Astrocyte (in vitro differentiated cells and primary cell): ENCODE measurements at places on chromosomes 2 and 18. TPM values are rescaled to one million over a fixed set of nuclear protein-coding genes. Genes with fewer than 3 reads are reported as not detected.

The FBXO36 gene
- total RNA-seq: 1.9 and 2.8 TPM in 2 replicates

DNA sequence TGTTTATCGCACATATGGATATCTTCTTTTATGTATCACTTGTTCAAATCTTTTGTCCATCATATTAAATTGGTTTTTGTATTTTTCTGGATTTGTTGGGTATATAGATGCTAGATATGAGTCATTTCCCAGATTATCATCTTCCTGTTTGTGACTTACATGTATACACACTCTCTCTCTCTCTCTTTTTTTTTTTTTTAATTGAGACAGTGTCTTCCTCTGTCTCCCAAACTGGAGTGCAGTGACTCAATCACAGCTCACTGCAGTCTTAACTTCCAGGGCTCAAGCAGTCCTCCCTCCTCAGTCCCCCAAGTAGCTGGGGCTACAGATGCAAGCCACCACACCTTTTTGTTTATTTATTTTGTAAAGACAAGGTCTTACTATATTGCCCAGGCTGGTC, 43.8 kb downstream of the XIRP2 start:
- H3K27me3 ChIP-seq: no peaks in the 10 kb centered on the region
- H3K27ac ChIP-seq: no peak overlapping the region
- no peaks in the 10 kb centered on the region for H3K4me1 ChIP-seq
- no peak for DNase-seq
- no peak overlapping the region for H3K4me3 ChIP-seq

DNA sequence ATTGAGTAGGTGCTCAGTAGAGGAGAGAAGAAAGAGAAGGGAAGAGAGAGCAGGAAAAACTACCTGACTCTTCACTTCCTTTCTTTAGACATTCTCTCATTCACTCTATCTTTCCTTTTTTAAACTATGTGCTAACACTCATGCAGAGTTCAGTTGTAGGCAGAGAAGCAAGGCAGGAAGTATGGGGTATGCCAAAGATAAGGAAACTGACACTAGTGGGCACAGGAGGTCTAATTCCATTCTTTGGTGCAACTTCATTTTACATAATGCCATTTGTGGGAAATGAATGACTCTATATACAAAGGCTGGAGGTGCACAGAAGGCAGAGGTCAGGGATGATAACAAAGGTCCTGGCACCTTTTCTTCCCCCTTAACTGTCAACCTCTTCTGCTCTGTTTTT, 35.1 kb upstream of the ACVR1 start:
- no peaks in the 10 kb centered on the region for H3K4me1 ChIP-seq
- H3K36me3 ChIP-seq: no peaks in the 10 kb centered on the region
- no peak overlapping the region for H3K27ac ChIP-seq
- no peak for DNase-seq
- no peak overlapping the region for H3K4me3 ChIP-seq

DNA sequence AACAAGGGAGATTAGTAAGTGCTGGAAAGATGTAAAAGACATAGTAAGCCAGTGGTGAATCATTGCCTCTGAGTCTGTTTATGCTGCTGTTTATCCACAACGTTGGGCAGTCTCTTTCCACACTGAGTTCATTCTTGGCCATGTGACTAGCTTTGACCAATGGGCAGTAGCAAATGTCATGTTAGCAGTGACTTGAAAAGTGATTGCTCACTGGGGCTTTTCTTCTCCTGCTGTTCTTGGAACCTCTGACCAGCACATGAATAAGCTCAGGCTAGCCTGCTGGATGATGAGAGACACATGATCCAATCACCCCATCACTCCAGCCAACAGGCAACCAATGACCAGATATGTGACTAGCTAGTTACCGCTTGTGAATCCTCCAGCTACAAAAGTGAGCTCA, 360.4 kb downstream of the SLC4A3 start:
- H3K4me1 ChIP-seq: no peaks in the 10 kb centered on the region
- H3K27me3 ChIP-seq: no peaks in the 10 kb centered on the region
- H3K4me3 ChIP-seq: no peak overlapping the region
- peak overlapping the region; percentile 38 for H3K27ac ChIP-seq
- H3K36me3 ChIP-seq: no peaks in the 10 kb centered on the region

DNA sequence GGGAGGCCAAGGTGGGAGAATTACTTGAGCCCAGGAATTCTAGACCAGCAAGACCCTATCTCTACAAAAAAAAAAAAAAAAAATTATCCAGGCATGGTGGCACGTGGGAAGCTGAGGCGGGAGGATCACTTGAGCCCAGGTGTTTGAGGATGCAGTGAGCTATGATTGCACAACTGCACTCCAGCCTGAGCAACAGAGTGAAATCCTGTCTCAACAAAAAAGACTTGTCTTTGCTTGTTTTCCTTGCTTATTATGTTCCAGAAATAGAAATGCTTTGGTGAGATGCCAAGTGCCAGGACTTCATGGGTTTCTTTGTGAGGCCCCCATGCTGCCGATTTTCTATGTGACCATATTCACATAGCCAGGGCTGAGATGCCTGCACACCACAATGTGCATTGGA, 9.0 kb downstream of the DCDC2C start:
- H3K36me3 ChIP-seq: no peaks in the 10 kb centered on the region
- H3K4me1 ChIP-seq: no peaks in the 10 kb centered on the region
- H3K27me3 ChIP-seq: peaks cover 2% of the 10 kb centered on the region
- H3K27ac ChIP-seq: no peak overlapping the region
- no peak for DNase-seq

- H3K4me1 ChIP-seq: peaks cover 7% of the 10 kb centered on the region
- no peaks in the 10 kb centered on the region for H3K36me3 ChIP-seq
- no peak overlapping the region for H3K27ac ChIP-seq
- H3K4me3 ChIP-seq: no peak overlapping the region
- H3K27me3 ChIP-seq: peaks cover 19% of the 10 kb centered on the region
- DNase-seq: no peak
Observed at GRCh38 chr2:27296481-27296880, 11.8 kb downstream of the UCN start.

DNA sequence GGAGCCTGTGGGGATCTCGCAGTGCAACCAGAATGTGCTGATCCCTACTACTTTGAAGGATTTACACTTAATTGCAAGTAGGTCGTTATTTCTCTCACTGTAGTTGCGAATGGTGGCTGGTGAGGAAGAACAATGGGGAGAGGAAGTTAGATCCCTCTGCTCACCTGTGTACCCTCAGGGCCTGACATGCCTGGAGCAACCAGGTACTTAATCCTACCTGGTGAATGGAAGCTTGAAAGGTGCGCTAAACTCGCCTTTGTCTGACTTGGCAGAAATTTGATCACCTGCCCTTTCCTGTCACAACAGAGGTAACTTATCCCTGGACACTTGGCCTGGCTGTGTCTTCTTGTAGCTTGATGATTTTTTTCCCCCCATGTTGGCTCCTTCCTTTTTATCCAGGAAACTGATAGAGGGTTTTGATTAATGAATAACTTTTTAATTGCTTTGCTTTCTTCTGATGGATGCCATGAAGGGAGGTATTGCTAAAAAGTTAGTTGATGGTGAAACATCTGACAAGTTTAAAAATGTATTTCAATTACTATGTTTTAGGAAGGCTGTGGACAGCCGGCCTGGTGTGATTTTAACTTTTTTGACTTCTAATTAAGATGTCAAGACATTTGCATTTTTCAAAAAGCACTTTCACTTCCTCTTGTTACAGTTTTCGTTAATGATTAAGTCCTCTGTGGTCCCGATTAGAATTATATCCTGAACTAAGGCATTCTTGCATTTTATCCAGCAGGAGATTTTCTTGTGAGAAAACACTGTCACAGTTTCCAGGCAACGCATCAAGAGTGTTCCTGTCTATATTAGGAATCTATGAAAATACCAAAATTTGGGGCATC, 9.2 kb downstream of the SGPP2 start:
- peaks cover 3% of the 10 kb centered on the region for H3K27me3 ChIP-seq
- H3K4me3 ChIP-seq: no peak overlapping the region
- H3K27ac ChIP-seq: no peak overlapping the region
- H3K36me3 ChIP-seq: no peaks in the 10 kb centered on the region

GRCh38 chr2:196836440-196836839, 27.3 kb upstream of the C2orf66 start:
- H3K4me3 ChIP-seq: no peak overlapping the region
- no peak for DNase-seq
- peaks cover 3% of the 10 kb centered on the region for H3K36me3 ChIP-seq
- no peaks in the 10 kb centered on the region for H3K27me3 ChIP-seq
- no peaks in the 10 kb centered on the region for H3K4me1 ChIP-seq

- H3K27me3 ChIP-seq: no peaks in the 10 kb centered on the region
- no peak overlapping the region for H3K4me3 ChIP-seq
- DNase-seq: no peak
- no peak overlapping the region for H3K27ac ChIP-seq
Observed at GRCh38 chr2:72819501-72819900, 6.3 kb downstream of the EXOC6B start.

GRCh38 chr2:44097322-44097907, 71.3 kb upstream of the PPM1B start:
- no peak for DNase-seq
- no peak overlapping the region for H3K27ac ChIP-seq
- no peaks in the 10 kb centered on the region for H3K36me3 ChIP-seq
- peaks cover 13% of the 10 kb centered on the region for H3K4me1 ChIP-seq

DNA sequence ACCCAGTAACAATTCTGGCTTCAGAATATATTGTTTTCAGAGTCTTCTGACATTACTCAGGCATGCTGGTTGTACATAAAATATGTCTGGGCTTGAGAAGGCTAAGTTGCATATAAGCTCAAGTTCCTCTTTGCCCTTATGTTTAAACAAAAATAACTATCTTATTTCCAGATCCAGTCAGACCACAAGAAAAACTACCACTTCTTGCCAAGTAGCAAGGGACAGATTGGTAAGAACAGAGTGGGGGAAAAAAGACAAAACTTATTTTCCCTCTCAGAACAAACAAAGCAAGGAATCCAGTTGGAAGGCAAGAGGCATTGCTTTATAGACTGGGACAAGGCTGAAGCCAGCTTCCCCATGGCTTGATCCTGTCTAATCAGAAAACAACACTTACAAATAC, 1036.7 kb upstream of the CELF4 start:
- no peak overlapping the region for H3K27ac ChIP-seq
- H3K4me1 ChIP-seq: no peaks in the 10 kb centered on the region
- no peak for DNase-seq
- no peaks in the 10 kb centered on the region for H3K27me3 ChIP-seq
- no peaks in the 10 kb centered on the region for H3K36me3 ChIP-seq
- H3K4me3 ChIP-seq: no peak overlapping the region

GRCh38 chr2:82224301-82224940, 1919.9 kb upstream of the LRRTM1 start:
- no peak overlapping the region for H3K27ac ChIP-seq
- no peaks in the 10 kb centered on the region for H3K27me3 ChIP-seq
- H3K4me3 ChIP-seq: no peak overlapping the region
- no peak for DNase-seq

DNA sequence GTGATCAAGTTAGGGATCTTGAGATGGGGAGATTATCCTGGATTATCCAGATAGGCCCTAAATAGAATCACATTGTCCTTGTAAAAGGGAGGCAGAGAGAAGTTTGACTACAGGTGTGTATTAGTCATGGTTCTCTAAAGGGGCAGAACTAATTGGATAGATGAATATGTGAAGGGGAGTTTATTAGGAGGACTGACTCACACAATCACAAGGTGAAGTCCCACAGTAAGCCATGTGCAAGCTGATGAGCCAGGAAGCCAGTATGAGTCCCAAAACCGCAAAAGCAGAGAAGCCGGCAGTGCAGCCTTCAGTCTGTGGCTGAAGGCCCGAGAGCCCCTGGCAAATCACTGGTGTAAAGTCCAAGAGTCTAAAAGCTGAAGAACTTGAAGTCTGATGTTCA, 275.8 kb downstream of the KCNS3 start:
- H3K27ac ChIP-seq: no peak overlapping the region
- H3K36me3 ChIP-seq: no peaks in the 10 kb centered on the region
- H3K27me3 ChIP-seq: no peaks in the 10 kb centered on the region
- no peaks in the 10 kb centered on the region for H3K4me1 ChIP-seq
- H3K4me3 ChIP-seq: no peak overlapping the region
- peak; percentile 92 for DNase-seq
